ENCODE measurements at places on chromosomes 16 and 17.

GRCh38 chr16:66175636-66176035, 190.9 kb upstream of the CDH5 start:
- DNase-seq: no peak

DNA sequence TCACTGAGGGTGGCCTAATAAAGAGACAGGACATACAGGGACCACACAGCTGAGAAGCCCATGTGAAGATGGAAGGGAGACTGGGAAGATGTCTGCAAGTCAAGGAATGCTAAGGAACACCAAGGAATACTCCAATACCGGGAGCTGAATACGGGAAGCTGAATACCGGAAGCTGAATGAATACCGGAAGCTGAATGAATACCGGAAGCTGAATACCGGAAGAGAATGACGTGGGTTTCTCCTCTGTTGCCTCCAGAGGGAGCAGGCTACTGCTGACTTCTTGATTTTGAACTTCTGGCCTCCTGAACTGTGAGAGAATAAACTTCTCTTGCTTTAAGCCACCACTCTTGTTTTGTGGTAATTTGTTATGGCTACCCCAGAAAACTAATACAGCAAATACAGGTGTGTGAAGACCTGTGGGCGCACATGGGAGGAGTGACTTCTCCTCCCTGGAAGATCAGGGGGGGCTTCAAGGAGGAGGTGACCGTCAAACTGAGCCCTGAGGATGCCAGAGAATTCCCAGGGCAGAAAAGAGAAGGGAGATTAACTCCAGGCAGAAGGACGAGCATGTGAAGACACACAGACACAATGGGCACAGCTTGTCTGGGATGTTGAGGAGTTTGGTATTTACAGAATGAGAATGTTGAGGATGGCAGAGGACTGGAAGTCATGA, 259.9 kb downstream of the IRF8 start:
- no peak for DNase-seq

- no peak for DNase-seq
Measured at GRCh38 chr17:80104956-80105375, 3.6 kb downstream of the GAA start.

DNA sequence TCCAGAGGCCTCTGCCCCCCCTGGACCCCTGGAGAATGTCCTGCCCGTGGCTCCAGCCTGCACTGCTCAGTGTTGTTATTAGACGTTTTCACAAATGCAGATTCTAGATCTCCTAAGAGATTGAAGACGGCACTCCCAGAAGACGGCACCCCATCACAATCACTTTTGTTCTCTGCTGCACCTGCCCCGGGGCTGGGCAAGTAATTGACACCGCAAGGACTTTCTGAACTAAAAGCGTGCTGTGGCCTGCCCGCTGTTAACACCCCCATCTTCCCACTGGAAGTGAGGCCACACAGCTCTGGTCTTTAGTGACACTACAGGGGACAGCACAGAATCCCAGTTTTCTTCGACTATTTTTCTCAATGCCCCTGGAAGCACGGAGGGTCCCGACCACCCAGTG, 256.9 kb downstream of the ENGASE start:
- DNase-seq: no peak

GRCh38 chr17:57560319-57560705, 184.8 kb downstream of the CCDC182 start:
- DNase-seq: no peak

- no peak for DNase-seq
Measured at GRCh38 chr16:50591800-50592771, 43.9 kb downstream of the NKD1 start.

DNA sequence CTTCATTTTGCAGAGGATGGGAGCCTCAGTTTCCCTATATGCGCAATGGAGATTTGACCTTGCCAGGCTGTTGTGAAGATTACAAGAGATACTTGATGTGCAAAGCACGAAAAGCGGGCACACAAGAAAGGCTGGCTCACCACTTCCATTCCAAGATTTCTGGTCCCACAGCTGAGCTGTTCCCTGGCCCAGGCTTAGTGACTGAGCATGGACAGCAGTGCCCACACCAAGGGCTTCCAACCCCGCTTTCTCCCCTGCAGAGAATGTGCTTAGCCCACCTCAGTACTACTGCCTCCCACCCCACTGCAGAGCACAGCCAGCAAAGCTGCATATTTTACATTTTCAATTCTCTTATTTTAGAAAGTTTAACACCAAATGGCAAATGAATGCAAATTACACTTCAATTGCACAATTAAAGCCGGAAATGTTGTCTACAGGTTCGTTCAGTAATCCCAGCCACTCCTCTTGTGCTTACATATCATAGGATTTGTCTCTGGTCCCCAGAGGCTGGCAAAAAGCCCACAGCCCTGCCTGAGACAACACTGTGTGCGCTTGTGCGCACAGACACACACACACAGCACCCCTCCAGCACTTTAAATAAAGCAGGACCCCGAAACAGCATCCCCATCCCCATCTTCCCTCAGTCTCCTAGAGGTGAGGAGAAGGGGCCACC, 51.8 kb downstream of the VAC14 start:
- DNase-seq: no peak

GRCh38 chr17:44132275-44132821, 8.9 kb upstream of the HDAC5 start:
- DNase-seq: no peak

DNA sequence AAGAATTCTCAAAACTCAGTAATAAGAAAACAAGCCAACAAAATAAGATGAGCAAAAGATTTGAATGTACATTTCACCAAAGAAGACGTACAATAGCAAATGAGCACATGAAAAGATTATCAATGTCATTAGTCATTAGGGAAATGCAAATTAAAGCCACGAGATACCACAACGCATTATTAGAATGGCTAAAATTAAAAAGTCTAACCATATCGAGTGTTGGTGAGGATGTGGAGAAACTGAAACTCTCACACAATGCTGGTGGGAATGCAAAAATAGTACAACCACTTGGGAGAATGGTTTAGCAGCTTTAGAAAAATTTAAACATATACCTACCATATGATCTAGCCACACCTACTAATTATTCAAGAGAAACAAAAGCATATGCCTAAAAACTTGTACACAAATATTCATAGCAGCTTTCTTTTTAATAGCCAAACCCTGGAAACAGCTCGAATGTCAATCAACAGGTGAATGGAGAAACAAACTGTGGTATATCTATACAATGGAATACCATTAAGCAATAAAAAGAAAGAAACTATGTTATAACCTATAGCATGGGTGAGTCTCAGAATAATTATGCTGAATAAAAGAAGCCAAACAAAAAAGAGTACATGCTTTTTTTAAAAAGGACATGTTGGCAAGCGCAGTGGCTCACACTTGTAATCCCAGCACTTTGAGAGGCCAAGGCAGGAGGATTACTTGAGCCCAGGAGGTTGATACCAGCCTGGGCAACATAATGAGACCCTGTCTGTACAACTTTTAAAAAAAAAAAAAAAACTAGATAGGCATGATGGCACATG, 103.6 kb downstream of the LITAF start:
- no peak for DNase-seq

GRCh38 chr17:44005527-44006271, 1.3 kb downstream of the NAGS start:
- DNase-seq: no peak

DNA sequence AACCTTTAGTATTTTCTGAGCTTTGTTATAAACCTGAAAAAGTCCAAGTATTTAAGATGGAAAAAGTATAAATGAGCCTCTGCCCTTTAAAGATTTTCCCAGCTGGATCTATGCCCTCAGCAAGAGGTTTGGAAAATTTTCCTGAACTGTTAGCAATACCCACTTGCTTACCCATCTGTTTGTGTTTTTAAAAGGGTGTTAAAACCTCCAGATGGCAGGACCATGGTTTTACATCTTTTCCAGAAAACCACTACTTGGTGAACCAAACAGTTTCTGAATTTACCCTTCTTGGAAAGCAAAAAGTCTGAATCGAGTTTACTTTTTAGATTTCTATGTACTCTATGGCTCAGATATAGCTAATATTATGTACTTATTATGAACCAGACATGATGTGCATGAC, 719 bp downstream of the PMFBP1 start:
- DNase-seq: peak; percentile 72
